ENCODE measurements at places on chromosomes 2 and 18.

- DNase-seq: no peak
Measured at GRCh38 chr2:223941579-223942277, 3.4 kb downstream of the WDFY1 start.

GRCh38 chr2:70534183-70534836, 19.3 kb downstream of the TGFA start:
- no peak for DNase-seq

GRCh38 chr2:212027681-212028628, 510.6 kb downstream of the ERBB4 start:
- DNase-seq: no peak

- DNase-seq: no peak
Measured at GRCh38 chr2:120803764-120804335, 68.2 kb downstream of the GLI2 start.

DNA sequence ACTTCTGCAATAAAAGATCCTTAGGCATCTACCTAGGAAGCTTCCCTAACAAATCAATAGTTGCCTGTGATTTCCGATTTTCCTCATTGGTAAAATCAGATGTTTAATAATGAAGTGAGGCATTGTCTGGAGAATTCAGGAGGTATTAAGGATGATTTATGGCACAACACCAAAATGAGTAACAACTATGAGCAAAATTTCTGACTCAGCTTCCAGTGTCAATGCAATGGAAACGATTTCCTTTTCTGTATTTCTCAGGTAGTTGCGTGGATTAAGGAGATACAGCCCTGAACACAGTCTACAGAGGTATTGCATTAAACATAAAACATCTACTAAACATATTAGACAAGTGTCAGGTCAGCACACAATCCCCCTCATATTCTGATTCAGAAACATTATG, 99.5 kb downstream of the EPB41L3 start:
- no peak for DNase-seq

DNA sequence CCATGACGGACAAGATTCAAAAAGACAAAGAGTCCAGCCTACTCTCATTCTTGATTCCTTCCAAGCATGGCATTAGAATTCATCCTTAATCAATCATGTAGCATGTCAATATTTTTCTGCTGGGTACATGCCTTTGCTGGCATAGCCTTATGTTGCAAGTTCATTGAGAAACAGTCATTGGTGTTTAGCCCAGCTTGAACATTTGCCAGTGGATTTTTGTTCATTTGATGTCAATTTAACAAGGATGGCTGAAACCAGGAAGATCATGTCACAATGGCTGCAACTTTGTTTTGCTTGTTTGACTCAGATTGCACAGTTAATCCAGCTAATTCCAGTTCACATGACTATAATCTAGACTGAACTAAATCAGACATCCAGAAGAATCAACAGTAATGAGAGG, 1132.2 kb downstream of the LRP1B start:
- DNase-seq: no peak

- DNase-seq: no peak
Measured at GRCh38 chr18:69874058-69874457, 73.6 kb downstream of the CD226 start.

GRCh38 chr2:21620771-21621170, 497.0 kb downstream of the TDRD15 start:
- DNase-seq: no peak
